OCI-LY7 (cell line): ENCODE measurements at places on chromosomes 6 and 20. TPM values are rescaled to one million over a fixed set of nuclear protein-coding genes. Genes with fewer than 3 reads are reported as not detected.

The SLC22A2 gene
- not detected in 2 replicates for total RNA-seq

The COX7A2 gene
- 403 and 421 TPM in 2 replicates for total RNA-seq

The WDR46 gene
- 71.4 and 83.3 TPM in 2 replicates for total RNA-seq

The PRDM13 gene
- not detected in 2 replicates for total RNA-seq

The RWDD1 gene
- total RNA-seq, result 36.5 and 38.2 TPM in 2 replicates

The OR12D3 gene
- total RNA-seq, result not detected in 2 replicates

The SRMS gene
- total RNA-seq, result 0.42 TPM in 1 of 2 replicates, not detected in the other

The AIF1 gene
- 16.3 and 17.2 TPM in 2 replicates for total RNA-seq

The GJA10 gene
- not detected in 2 replicates for total RNA-seq

The TP53TG5 gene
- not detected in 2 replicates for total RNA-seq

The TSBP1 gene
- not detected in 2 replicates for total RNA-seq

The FUT9 gene
- not detected in 2 replicates for total RNA-seq
